ENCODE measurements at places on chromosomes 12 and 14.

- no peak for DNase-seq
Observed at GRCh38 chr14:42855085-42855484, 1248.4 kb downstream of the LRFN5 start.

DNA sequence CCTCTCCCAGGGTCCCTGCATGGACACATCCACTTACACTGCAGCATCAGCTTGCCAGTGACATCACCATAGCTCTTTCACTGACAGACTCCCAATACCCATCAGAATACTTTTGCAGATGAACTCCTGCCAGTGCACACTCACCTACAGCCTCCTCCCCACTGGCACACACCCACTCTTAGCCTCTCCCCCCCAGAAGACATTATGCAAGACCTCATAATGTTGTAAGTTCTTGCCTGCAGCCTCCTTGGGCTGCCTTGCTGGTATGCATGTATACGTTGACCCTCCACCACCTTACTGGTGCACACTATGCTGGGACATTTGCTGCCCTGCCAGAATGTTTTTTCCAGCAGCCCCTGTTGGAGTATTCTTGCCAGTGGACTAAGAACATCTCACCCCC is 324.2 kb downstream of the AEBP2 start:
- DNase-seq, result no peak

GRCh38 chr14:43983721-43984120 is 523.4 kb downstream of the FSCB start:
- DNase-seq, result no peak

GRCh38 chr12:98374007-98374406 is 141.4 kb upstream of the TMPO start:
- DNase-seq, result peak; percentile 22
